ENCODE measurements at places on chromosomes 1 and 21.

DNA sequence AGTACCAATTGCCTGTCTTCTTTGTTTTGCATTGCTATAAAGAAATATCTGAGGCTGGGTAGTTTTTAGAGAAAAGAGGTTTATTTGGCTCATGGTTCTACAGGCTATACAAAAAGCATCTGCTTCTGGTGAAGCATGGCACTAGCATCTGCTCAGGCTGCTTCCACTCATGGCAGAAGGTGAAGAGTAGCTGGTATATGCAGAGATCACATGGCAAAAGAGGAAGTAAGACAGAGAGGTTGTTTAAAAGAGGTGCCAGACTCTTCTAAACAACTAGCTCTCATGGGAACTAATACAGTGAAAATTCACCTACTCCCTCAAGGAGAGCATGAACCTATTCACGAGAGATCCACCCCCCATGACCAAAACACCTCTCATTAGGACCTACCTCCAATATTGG, 56.7 kb upstream of the GUCA2B start:
- DNase-seq: no peak

DNA sequence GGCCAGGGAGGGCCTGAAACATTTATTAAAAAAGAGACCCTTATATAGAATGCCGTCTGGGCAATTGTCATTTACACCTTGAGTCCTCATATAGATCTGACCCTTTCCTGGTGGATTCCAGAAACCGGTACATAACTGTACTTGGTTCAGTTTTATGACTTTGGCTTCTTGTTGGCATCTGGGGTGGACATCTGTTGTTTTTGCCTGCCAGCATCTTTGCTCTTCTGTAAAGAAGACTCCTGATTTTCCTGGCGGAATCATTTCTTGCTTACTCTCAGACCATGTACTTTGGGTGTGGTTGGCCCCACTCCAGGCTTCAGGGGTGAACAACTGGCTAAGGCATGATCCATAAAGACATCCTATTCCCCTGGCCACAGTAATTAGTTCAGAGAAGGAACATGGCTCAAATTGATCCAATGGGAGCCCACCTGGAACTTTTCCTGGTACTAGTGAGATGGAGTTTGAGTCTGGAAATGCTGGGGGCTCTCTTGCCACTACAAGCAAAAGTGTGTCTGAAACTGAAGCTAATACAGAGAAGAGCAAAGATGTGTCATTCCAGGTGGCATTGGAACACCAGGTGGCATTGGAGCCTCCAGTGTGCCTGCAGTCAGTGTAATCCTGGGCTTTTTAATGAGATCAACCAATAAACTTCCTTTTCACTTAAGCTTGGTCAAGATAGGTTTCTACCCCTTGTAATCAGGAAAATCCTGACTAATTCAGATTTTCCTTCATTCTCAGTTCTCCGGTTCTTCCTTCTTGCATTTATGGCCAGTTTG, 332.5 kb upstream of the CAMK1G start:
- no peak for DNase-seq

GRCh38 chr1:164685266-164686035, 126.5 kb downstream of the PBX1 start:
- DNase-seq: no peak

GRCh38 chr21:34006611-34007168, 66.7 kb upstream of the MRPS6 start:
- no peak for DNase-seq

GRCh38 chr1:100720101-100720500, 559 bp downstream of the VCAM1 start:
- no peak for DNase-seq

GRCh38 chr1:51372561-51372960, 42.2 kb upstream of the TTC39A start:
- DNase-seq: no peak

DNA sequence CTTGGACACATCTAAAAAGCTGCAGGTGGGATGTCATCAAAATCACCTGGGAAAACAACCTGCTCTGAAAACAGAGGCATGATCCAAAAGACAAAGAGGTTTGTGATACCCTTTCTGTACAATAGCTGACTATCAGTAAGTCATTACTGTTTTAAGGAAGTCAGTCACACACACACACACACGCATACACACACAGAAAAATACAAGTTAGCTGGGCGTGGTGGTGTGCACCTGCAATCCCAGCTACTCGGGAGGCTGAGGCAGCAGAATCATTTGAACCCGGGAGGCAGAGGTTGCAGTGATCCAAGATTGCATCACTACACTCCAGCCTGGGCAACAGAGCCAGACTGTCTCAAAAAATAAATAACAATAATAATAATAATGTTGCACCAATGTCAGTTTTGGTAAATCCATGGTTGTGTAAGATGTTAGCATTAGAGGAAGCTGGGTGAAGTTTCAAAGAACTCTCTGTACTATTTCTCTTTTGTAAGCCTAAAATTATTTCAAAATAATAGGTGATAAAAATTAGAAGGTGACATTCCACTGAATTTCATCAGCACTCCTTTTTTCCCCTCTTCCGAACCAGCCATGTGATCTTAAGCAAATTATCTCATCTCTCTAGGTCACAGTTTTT, 9.9 kb upstream of the HLCS start:
- no peak for DNase-seq
